Epithelial cell of proximal tubule (primary cell): ENCODE measurements at places on chromosomes 2 and 18.
A peak's percentile ranks its signal among the peaks of the same experiment; 100 is the strongest.

- no peak for DNase-seq
Measured at GRCh38 chr2:98649135-98649991, 41.0 kb downstream of the UNC50 start.

DNA sequence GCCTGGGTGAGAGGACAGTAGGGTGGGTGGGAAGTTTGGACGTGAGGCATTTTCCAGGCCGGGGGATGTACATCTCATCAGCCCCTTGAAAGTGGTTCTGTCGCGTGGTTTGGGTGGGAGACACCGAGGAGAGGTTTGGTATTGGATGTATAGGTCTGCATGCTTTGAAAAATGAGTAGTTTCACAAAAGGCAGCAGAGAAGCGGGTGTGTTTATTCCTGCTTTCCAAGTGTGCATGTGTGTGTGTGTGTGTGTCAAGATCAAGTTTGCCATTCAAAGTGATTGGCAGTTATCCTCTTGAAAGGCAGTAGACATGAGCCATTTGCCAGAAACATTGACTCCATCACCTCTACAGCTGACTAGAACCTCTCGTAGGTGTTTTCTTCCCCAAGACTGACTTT is 423.1 kb upstream of the POU3F3 start:
- no peak for DNase-seq

GRCh38 chr2:212683346-212684097 is 144.9 kb upstream of the ERBB4 start:
- DNase-seq, result no peak

- DNase-seq, result no peak
Measured at GRCh38 chr2:134120733-134121630, 132.9 kb upstream of the MGAT5 start.

- DNase-seq, result no peak
Measured at GRCh38 chr2:67108231-67108630, 288.9 kb upstream of the ETAA1 start.

- DNase-seq, result no peak
Measured at GRCh38 chr18:32469190-32469651, 1.5 kb downstream of the GAREM1 start.

DNA sequence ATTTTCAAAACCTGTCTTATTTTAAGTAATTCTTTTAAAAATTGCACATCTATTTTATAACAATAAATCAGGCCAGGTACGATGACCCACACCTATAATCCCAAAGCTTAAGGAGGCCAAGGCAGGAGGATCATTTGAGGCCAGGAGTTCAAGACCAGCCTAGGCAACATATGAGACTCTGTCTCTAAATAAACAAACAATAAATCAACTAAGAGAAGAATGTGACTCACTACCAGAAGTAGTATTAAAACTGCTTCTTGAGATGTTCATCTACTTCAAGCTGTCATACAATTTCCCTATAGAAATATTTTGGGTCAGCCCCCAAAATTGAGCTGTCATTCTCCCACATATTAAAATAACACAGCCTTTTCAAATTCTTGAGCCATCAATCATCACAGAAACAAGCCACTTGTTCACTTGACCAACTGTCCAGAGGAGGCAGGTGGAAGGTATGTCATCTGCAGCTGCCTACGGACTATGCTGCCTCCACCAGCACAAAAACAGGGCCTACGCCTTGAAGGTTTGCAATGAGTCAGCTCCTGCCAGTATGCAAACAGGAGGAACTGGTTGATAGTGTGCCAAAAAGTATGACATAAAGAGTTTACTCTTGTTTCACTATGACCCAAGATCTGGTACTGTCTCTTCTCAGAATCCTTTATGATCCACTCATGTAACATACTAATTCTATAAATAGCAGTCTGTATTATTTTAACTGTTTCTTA is 33.6 kb downstream of the KIDINS220 start:
- DNase-seq, result peak; percentile 59

- no peak for DNase-seq
Measured at GRCh38 chr18:77262643-77263465, 13.2 kb downstream of the GALR1 start.

GRCh38 chr2:211990335-211990734 is 548.3 kb downstream of the ERBB4 start:
- no peak for DNase-seq

DNA sequence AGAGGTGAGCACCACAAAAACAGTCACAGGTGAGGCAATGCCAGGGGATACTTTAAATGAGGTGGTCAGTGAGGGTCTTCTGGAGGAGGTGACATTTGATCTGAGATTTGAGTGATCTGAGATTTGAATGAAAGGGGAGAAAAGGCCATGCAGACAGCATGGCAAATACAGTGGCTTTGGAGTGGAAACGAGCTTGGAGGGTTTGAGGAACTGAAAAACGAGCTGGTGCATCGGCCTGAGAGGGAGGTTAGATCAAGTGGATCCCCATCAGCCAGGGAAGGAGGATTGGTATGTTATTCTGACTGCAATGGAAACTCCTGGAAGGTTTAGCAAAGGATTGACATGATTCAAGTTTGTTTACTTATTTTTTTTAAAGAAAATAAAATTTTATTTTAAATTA is 245.1 kb downstream of the KCNS3 start:
- no peak for DNase-seq

- no peak for DNase-seq
Measured at GRCh38 chr2:67834482-67834881, 228.3 kb downstream of the C1D start.

GRCh38 chr2:138493334-138493733 is 8.2 kb upstream of the SPOPL start:
- DNase-seq, result no peak

DNA sequence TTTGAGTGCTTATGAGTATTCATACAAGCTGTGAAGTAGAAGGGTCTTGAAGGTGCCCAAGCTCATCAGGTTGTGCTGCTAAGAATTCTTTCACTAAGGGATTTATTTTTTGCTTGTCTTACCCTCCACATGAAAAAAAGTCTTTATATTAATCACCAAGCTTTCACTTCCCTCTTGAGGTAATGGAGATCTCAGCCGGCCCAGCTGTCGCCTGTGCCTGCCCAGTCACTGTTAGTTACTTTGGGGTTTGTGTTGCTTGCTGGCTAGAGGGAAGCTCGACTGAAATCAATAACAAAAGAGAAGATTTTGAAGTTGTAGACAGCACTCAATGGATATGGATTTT is 21.9 kb downstream of the MC2R start:
- no peak for DNase-seq

- DNase-seq, result no peak
Measured at GRCh38 chr2:23385351-23385747, 370 bp downstream of the KLHL29 start.

DNA sequence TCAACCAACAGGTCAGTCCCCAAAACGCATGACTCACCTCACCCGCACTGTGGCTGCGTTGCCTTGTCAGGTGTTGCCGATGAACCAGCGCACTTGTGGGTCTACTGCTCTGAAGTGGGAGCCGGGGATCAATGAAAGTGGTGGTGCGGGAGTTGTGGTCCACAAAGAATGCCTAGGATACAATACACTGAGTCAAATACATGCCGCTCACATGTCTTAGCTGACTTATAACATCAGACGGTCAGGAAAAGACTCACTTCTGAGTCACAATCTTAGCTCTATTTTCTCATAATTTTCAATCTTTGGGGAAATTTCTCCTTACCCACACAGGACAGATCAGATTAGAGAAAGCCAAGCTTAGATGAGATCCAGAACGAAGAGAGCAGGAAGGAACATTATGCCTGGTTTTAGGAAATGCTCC is 107.1 kb upstream of the STK17B start:
- DNase-seq, result no peak

DNA sequence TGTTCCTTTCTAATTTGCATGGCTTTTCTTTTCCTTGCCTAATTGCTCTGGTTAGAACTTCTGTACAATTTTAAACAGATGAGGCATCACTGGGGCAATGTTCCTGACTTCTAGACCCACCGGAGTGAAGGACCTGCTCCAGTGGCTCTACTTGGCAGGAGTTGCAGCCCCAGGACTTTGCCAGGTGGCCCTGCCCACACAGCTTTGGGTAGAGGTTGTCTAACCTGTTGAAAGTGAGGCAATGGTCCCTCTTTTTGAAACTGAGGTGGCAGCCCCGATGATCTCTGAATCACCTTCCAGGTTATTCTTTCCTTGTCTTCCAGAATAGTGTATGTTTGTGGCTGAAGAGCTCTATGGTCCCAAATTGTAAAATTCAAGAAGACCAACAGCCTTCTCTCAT is 29.9 kb upstream of the ZNF512 start:
- DNase-seq, result no peak

DNA sequence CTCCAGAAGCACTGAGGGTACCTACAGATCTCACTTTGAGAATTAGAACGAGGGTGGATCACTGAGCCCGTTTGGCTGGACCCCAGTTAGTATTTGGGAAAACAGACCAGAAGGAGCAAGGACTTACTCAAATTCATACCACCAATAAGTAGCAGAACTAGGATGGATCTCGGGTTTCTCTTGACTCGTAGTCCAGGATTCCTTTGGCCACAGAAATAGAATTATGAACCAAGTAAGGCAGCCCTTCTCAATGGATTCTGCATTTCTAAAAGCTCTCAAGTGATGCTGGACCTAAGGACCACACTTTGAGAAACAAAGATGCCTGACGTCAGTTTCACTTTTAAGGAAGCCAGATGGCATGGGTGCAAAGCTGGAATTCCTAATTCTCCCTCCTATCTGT is 153.0 kb downstream of the KLHL29 start:
- DNase-seq, result no peak
